Placental pericyte (primary cell): ENCODE measurements at places on chromosomes 5 and 9. TPM values are rescaled to one million over a fixed set of nuclear protein-coding genes. Genes with fewer than 3 reads are reported as not detected.

ABCA1 gene
- 124 and 239 TPM in 2 replicates for total RNA-seq

SMIM33 gene
- under 0.01 TPM in 1 of 2 replicates, not detected in the other for total RNA-seq

SUSD3 gene
- total RNA-seq: not detected in 2 replicates

RASGRF2 gene
- total RNA-seq: 53.2 and 53.7 TPM in 2 replicates

FAM78A gene
- total RNA-seq: 0.44 and 0.86 TPM in 2 replicates

TLR4 gene
- 2.0 and 6.3 TPM in 2 replicates for total RNA-seq

TNFSF8 gene
- total RNA-seq: not detected in 2 replicates

SPATA31E1 gene
- total RNA-seq: not detected in 2 replicates

SPINK4 gene
- 1.3 and 1.8 TPM in 2 replicates for total RNA-seq

TIMD4 gene
- not detected in 2 replicates for total RNA-seq

OR1Q1 gene
- total RNA-seq: not detected in 2 replicates

ZNF879 gene
- total RNA-seq: 2.6 and 3.3 TPM in 2 replicates

GAS1 gene
- total RNA-seq: 10.3 and 12.6 TPM in 2 replicates

ZNF483 gene
- 0.44 and 0.86 TPM in 2 replicates for total RNA-seq

TERT gene
- not detected in 2 replicates for total RNA-seq

RAPGEF1 gene
- 35.4 and 38.1 TPM in 2 replicates for total RNA-seq

SV2C gene
- total RNA-seq: not detected in 2 replicates

ALG2 gene
- total RNA-seq: 57.6 and 96.7 TPM in 2 replicates

GPX3 gene
- 6.2 and 28.9 TPM in 2 replicates for total RNA-seq
